ENCODE measurements at places on chromosomes 5 and 9. TPM values are rescaled to one million over a fixed set of nuclear protein-coding genes. Genes with fewer than 3 reads are reported as not detected.

DNA sequence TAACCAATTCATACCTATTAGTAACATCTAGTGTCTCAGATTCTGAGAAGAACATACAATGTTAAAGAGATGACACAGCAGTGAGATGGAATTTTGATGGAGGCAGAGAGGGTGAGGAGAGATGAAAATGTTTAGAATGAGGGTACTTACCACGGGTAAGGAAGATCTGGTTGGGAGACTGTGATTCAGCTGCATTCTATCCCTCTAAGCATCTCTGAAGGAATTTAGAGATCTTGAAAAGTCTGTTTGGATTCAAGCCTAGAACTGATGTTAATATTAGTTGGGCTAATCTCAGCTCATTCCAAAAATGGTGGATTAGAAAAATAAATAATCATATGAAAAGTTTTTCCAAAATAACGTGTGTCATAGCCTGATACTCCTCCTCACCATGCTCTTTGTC, 191.5 kb upstream of the CLINT1 start:
- H3K36me3 ChIP-seq, result no peaks in the 10 kb centered on the region
- H3K27ac ChIP-seq, result no peak overlapping the region
- no peaks in the 10 kb centered on the region for H3K4me1 ChIP-seq
- H3K27me3 ChIP-seq, result no peaks in the 10 kb centered on the region
- no peak overlapping the region for H3K4me3 ChIP-seq
- DNase-seq, result no peak

GRCh38 chr9:72048850-72049249, 11.6 kb downstream of the C9orf57 start:
- H3K4me3 ChIP-seq, result no peak overlapping the region
- no peaks in the 10 kb centered on the region for H3K36me3 ChIP-seq
- H3K27me3 ChIP-seq, result no peaks in the 10 kb centered on the region
- DNase-seq, result no peak
- H3K27ac ChIP-seq, result no peak overlapping the region

- peaks cover 64% of the 10 kb centered on the region for H3K4me1 ChIP-seq
- H3K27ac ChIP-seq, result no peak overlapping the region
- no peak overlapping the region for H3K4me3 ChIP-seq
- no peak for DNase-seq
- no peaks in the 10 kb centered on the region for H3K27me3 ChIP-seq
- H3K36me3 ChIP-seq, result no peaks in the 10 kb centered on the region
Measured at GRCh38 chr9:121273064-121273775, 5.3 kb downstream of the GSN start.

DNA sequence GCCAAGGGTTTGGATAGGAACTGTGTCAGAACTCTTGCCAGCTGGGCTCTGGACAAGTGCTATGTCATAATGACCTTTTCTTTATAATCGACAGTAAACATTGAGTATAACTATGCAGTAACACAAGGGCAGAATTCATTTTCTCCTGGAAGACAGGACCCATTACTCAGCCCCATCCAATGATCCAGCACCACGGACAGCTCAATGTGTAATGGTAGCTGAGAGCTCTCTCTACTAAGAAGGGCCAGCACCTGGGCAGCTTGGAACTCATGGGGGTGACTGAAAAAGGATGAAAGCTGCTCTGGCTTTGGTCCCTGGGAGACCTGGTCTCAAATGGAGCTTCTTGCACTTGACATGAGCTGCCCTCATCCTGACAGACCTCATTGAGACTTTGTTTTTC, 347.8 kb downstream of the TRIM32 start:
- H3K27ac ChIP-seq, result no peak overlapping the region
- no peak overlapping the region for H3K4me3 ChIP-seq
- no peaks in the 10 kb centered on the region for H3K27me3 ChIP-seq
- no peaks in the 10 kb centered on the region for H3K4me1 ChIP-seq
- DNase-seq, result no peak

DNA sequence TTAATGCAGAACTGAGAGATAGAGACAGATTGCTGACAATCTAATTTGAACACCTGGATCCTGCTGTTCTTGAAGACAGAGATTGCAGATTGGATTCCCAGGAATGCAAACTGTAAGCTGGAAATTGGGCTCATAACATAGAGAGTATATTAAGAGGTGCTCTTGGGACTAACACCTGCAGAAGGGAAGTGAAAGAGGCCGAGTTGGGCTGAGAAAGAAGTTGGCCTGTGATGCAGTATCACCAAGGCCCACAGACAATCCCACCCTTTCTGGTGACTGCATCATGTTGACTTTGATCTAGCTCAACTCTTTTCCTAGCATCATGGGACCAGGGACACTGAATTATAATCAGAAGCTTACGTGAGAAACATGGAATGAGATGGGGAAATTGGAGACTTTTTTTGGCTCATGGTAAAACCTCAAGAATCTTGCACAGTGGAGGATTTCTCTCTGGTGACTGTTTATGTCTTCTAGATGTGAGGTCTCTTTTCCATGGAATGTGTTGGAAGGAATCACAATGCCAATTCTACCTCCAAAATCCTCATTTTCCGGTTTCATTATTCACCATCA, 36.5 kb upstream of the NUDT12 start:
- no peak overlapping the region for H3K27ac ChIP-seq
- H3K36me3 ChIP-seq, result no peaks in the 10 kb centered on the region
- no peaks in the 10 kb centered on the region for H3K4me1 ChIP-seq
- DNase-seq, result no peak
- H3K4me3 ChIP-seq, result no peak overlapping the region

- no peak for DNase-seq
- no peaks in the 10 kb centered on the region for H3K27me3 ChIP-seq
- H3K4me3 ChIP-seq, result no peak overlapping the region
- no peak overlapping the region for H3K27ac ChIP-seq
Measured at GRCh38 chr9:36592801-36593583, 20.3 kb downstream of the MELK start.

DNA sequence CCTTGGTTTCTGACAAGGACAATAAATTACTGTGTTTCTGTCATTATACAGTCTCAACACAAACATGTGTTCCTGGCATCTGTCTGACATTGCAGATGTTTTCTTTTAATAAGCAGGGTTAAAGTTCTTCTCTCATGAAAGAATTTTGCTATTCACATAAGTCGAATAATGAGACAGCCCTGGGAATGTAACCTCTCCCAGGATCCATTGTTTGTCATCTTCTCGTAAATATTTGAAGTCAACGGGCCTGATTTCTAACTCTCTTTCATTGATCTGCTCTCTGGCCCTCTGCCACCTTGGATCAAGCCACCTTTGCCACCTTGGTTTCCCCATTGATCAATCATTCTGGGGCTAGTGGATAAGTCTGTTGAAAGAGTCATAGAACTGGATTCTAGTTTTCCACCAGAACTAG, 12.9 kb upstream of the CAST start:
- no peak overlapping the region for H3K4me3 ChIP-seq
- no peak overlapping the region for H3K27ac ChIP-seq
- H3K4me1 ChIP-seq, result peaks cover 31% of the 10 kb centered on the region
- no peaks in the 10 kb centered on the region for H3K27me3 ChIP-seq

DNA sequence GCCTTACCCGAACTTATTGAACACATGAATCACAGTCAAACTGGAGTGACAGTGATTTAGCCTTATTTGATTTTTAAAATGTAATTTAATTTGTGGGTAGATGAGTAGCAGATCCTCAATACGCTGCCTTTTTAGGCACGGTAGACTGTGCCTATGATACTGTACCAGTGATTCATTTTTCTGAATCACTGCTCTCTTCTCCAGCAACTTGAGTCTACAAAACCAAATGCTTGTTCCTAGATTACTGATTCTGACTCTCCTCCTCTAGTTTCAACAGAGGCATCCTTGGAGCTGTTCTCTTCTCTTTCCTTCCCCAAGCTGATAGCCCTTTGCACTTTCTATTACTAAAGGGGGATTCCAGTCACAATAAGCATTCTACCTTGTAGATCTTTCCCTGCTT, 94.3 kb upstream of the IL7R start:
- H3K4me3 ChIP-seq, result no peak overlapping the region
- no peak for DNase-seq
- H3K36me3 ChIP-seq, result no peaks in the 10 kb centered on the region
- no peak overlapping the region for H3K27ac ChIP-seq
- H3K27me3 ChIP-seq, result no peaks in the 10 kb centered on the region

DNA sequence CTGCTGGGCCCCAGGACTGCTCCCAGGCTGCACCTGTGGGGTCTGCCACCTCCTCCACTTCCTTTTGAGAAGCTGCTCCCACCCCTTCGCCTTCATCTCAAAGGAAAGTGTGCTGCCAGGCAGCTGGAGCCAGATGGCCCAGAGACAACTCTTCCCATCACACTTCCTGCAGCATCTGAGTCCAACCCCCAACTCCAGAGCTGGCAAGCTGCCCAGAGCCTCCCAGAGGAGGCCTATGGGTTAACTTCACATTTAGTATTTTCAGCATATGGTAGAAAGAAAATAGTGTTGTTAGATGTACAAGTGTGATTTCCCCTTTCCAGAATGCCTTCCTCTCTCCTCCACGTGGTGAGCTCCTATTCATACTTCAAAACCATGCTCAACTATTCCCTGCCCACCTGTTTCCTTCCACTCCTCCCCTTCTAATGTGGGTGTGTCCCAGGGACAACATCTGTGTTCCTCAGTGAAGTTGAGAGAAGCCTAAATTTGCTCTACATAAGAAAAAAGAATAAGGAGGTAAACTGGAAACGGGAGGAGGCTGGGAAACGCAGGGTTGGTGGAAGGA, 38.6 kb upstream of the KCNMB1 start:
- no peaks in the 10 kb centered on the region for H3K36me3 ChIP-seq
- no peak overlapping the region for H3K4me3 ChIP-seq
- H3K27ac ChIP-seq, result no peak overlapping the region
- DNase-seq, result no peak
- H3K4me1 ChIP-seq, result no peaks in the 10 kb centered on the region
- no peaks in the 10 kb centered on the region for H3K27me3 ChIP-seq

DNA sequence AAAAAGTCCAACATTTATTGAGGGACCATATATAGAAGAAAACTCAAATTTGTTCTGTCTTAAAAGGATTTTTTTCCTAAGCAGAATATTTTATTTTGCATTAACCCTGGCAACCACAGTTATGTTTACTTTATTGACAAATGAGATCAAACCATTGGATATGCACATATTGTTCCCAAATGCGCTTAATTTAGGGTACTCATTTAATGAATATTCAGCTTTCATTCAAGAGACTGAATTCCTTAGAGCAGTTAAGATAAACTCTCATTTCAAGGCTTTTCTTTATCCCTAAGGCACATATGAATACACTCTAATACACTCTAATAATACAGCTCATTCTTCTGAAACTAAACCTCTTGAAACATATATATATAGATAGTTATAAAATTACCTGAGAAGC, 150.2 kb downstream of the HMHB1 start:
- H3K27ac ChIP-seq, result no peak overlapping the region
- H3K4me3 ChIP-seq, result no peak overlapping the region
- H3K36me3 ChIP-seq, result no peaks in the 10 kb centered on the region

- H3K27me3 ChIP-seq, result no peaks in the 10 kb centered on the region
- no peak within 1 kb of the TSS for H3K27ac ChIP-seq
- no peaks in the 10 kb centered on the region for H3K4me1 ChIP-seq
Measured at GRCh38 chr5:141149812-141150211, at the start of gene PCDHB6. PCDHB6 (plus strand) TSS chr5:141150057; CDS start chr5:141150258, 201 bp downstream.

DNA sequence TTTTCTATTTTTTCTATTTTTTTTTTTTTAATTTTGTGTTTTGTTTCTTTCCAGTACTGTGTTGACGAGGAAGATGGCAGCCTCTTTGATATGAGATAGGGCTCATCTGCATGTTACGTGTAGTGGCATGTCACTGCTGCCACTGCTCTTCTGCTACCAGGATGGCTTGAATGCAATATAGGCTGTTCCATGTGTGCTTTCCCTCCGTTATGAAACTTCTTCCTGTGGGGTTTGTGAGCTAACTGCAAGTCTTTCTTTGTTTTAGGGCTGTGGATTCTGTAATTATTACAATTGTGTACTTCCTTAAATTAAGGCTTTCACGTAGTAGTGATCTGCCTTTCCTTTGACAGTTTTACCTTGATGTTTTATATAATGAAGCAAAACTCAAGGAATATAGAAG, 184.6 kb downstream of the KDM4C start:
- no peaks in the 10 kb centered on the region for H3K36me3 ChIP-seq
- H3K27me3 ChIP-seq, result no peaks in the 10 kb centered on the region
- H3K4me3 ChIP-seq, result no peak overlapping the region

DNA sequence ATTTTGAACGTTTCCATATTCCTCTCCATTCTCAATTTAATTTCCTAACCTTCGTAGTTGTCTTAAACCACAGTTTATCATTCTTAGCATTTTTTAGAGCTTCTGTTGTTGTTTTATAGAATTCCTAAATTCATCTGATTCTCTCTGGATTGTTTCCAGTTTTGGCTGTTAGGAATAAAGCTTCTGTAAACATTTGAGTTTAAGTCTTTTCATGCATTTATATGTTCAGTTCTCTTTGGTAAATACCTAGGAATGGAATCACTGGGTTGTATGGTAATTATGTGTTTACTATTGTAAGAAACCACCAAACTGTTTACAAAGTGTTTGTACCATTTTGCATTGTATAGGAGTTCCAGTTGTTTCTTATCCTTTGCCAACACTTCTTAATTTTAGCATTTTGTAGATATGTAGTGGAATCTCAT, 29.7 kb downstream of the GPR21 start:
- H3K4me3 ChIP-seq, result no peak overlapping the region
- no peaks in the 10 kb centered on the region for H3K27me3 ChIP-seq
- H3K27ac ChIP-seq, result no peak overlapping the region
- H3K4me1 ChIP-seq, result peaks cover 6% of the 10 kb centered on the region
- no peak for DNase-seq

GRCh38 chr5:43305948-43306565, 7.2 kb downstream of the HMGCS1 start:
- H3K27me3 ChIP-seq, result no peaks in the 10 kb centered on the region
- H3K4me1 ChIP-seq, result peaks cover 29% of the 10 kb centered on the region
- no peak overlapping the region for H3K4me3 ChIP-seq
- no peak for DNase-seq
- no peaks in the 10 kb centered on the region for H3K36me3 ChIP-seq

DNA sequence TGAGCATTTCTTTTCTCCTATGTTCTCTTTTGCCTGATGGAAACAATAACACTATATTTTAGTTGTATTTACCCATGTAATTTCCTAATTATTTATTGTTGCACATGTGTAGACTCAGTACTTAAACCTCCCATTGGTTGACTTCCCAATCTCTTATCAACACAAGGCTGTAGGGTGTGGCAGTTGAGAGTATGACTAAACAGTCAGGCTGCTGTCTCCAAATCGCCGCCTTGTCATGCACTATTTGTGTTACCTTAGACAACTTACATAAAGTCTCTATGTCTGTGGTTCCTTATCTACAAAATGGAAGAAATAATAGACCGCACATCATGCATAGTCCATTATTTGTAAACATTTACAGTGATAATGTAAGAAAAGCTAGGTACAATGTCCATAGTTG, 68.9 kb upstream of the EFNA5 start:
- H3K4me3 ChIP-seq, result no peak overlapping the region
- no peaks in the 10 kb centered on the region for H3K4me1 ChIP-seq
- no peaks in the 10 kb centered on the region for H3K36me3 ChIP-seq
- no peak overlapping the region for H3K27ac ChIP-seq
- H3K27me3 ChIP-seq, result no peaks in the 10 kb centered on the region

The SMIM33 gene
- not detected for total RNA-seq

The SPACA9 gene
- 13.9 TPM for total RNA-seq

The LCN15 gene
- total RNA-seq, result not detected

Data from lower lobe of right lung (tissue), 2 donors.